ENCODE measurements at places on chromosomes 3 and 15.

GRCh38 chr3:14243782-14244181, 65.2 kb downstream of the LSM3 start:
- DNase-seq: no peak

- DNase-seq: no peak
Measured at GRCh38 chr3:110821586-110821985, 250.0 kb upstream of the NECTIN3 start.

DNA sequence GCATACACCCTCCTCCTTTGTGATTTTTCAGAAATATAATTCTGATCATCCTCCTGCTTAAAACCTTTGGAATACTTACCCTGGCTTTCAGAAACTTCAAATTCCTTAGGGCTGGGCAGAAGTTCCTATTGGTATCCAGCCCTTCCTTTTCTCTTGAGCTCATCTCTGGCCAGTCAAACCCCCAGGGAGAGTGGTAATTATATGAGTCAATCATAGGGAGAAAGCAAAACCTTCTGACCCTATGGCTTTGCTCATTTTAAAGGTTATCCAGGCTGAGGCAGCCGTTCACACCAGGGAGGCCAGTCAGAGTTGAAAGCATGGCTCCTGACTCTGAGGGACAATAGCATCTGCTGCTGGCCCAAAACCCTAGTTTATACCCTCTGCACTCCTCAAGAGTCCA, 23.9 kb upstream of the CTNNB1 start:
- no peak for DNase-seq

DNA sequence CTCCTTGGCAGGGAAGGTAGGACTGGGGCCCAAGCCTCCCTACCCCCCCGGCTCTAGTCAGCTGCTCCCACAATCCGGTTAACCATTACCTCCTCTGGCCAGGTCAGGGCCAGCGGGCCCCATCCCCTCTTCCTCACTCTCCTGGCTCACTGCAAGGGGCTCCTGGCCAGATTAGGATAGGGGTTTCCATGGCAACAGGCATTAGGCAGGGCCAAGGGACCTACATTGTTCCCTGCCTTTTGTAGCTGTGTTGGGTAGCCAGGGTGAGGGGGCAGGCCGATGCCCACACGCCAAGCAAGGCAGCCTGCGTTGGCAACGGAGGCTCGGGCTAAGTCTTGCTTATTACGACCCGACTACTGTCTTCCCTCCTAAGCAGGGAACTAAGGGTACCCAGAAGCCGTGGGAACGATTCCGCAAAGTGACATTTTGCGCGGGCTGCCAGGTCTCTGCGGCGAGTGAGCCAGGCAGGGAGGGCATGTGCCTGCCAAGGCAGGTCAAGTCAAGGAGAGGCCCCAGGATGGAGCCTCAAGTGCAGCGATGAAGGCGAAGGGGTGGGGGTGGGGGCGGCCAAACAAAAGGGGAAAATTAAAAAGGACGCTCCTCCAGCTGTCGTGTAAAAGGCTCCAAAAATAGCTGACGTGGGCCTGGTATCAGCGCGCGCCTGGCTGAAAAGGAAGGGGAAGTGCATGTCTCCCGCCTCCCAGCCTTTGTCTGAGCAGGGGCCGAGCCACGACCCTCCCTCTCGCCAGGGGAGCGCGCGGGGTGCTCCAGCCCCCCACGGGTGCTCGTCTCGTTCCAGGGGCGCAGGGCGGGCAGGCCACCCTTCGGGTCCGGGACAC, 919 bp downstream of the IDH2 start:
- peak; percentile 53 for DNase-seq

- no peak for DNase-seq
Measured at GRCh38 chr3:117263270-117263669, 553.7 kb downstream of the TUSC7 start.

DNA sequence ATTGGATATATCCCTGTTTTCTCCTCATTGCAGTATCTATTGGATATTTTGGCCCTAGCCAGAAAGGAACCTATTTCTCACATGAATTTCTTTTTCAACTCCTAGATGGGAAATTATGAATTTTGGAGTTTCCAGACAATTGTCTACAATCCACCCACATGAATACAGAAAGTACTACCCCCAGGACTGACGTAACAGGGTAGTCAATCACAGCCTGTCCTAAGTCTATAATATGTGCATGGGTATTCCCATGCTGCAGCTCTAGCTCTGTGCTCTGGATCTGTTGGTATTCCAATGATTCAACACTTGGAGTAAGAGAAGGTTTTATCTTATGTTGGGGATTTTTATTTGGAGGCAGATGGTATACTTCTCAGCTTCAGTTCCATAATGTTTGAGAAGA, 393.1 kb upstream of the ARRDC4 start:
- DNase-seq: no peak

DNA sequence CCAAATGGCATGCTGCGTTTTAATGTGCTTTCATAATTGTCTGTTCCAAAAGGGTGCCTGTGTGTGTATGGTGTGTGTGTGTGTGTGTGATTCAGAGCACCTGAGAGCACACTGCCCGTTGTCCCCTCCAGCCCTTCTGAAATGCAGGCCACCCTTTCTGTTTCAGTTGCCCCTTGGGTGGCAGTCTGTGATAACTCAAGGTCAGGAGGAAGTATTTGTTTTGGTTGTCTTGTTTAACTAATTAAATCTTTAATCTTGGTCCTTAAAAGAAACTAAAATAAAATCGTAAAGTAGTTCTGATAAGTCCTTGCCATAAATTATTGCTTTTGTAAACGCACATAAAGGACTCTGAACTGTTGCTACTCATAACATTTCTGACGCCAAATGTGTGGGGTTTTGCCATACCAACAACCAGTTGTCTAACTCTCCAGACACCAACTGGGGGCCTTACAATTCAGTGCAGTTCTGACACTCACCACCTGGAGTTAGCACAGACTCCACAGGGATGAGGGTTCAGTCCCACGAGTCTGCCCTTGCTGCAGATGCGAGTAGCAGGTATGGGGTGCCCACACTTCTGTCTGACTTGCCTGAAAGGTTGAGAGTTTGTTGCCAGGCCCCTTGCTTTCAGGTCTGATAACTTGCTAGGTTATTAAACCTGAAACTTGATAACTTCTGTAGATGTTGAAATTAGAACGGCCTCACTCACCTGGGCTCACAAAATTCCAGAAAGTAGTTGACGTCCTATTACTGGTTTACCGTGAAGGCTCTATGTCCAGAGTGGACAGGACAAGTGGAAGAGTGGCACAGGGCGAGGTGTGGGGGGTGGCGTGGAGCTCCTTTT, 157.3 kb downstream of the IGF1R start:
- no peak for DNase-seq

DNA sequence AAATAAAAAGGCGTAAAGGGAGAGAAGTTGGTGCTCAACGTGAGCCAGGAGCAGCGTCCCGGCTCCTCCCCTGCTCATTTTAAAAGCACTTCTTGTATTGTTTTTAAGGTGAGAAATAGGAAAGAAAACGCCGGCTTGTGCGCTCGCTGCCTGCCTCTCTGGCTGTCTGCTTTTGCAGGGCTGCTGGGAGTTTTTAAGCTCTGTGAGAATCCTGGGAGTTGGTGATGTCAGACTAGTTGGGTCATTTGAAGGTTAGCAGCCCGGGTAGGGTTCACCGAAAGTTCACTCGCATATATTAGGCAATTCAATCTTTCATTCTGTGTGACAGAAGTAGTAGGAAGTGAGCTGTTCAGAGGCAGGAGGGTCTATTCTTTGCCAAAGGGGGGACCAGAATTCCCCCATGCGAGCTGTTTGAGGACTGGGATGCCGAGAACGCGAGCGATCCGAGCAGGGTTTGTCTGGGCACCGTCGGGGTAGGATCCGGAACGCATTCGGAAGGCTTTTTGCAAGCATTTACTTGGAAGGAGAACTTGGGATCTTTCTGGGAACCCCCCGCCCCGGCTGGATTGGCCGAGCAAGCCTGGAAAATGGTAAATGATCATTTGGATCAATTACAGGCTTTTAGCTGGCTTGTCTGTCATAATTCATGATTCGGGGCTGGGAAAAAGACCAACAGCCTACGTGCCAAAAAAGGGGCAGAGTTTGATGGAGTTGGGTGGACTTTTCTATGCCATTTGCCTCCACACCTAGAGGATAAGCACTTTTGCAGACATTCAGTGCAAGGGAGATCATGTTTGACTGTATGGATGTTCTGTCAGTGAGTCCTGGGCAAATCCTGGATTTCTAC, at the start of gene RARB:
Gene RARB, plus strand, starts transcription at position 322 of the 847 bp plus-strand sequence. Its CDS starts 469 bp downstream, at position 791.
- DNase-seq: peak; percentile 90

DNA sequence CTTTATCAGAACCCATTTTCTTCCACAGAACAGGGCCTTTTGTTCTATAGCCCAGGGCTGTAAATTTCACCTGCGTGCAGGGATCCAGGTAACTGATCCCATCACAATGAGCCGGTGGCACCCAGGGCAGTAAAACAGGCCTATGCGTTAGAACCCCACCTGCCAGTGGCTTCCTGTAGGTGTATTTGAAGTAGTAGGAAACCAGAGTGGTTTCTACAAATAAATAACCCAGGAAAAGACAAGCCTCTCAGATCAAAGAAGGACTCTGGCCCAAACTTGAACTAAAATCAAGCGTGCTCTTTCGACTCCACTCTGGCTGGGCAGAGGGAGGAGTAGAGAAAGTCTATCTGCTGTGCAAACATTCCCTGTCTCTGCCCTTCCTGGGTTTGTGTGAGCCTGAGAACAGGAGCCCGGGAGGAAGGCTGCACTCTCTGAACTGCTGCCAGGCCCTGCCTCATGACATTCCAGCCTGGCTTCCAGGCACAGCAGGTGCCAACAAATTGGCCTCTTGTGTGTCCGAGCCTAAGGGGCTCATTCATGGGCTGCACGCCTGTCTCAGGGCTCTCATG, 77.7 kb downstream of the CEMIP start:
- peak; percentile 39 for DNase-seq

DNA sequence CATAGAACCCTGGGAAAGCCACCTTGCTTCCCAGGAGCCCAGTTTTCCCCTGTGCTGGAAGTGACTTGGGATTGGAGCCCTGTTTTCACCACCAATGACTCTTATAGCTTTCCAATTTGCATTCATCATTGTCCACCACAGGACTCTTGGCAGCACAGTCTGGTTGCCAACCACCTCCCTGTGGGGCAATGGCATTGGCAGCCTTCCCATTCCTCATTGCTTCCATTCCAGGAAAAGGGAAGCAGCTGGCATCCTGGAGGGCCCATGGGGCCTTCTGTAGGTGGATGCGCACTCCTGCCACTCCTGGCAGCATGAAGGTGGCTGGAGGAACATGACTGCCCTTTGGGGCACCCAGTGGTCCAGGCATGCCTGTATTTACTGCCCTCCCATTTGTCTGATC, 57.7 kb downstream of the FEM1B start:
- peak; percentile 95 for DNase-seq

GRCh38 chr3:98185180-98185579, 18.7 kb downstream of the OR5H15 start:
- DNase-seq: peak; percentile 44

GRCh38 chr3:27345045-27345444, 24.1 kb downstream of the NEK10 start:
- no peak for DNase-seq

- DNase-seq: peak; percentile 98
Measured at GRCh38 chr3:34012102-34012461, 213.7 kb downstream of the PDCD6IP start.

- no peak for DNase-seq
Measured at GRCh38 chr3:120281261-120281660, 3.8 kb downstream of the GPR156 start.

DNA sequence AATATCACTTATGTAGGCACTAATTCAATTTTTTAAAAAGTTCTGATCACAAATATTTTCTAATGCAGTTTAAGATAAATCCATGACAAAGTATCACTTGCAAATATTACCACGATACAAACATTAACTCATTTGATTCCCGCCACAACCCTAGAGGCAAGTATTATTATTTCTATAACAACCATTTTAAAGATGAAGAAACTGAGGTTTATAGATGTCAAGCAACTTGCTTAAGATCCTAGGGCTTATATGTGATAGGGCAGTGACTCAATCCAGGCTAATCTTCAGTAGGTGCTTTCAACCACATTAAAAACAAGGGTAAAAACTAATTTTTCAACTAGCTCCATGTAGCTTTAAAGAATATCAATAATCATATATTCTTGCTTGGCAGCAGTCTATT, 1.7 kb downstream of the DYNC1LI1 start:
- no peak for DNase-seq
